ENCODE measurements at places on chromosomes 11 and 22.

DNA sequence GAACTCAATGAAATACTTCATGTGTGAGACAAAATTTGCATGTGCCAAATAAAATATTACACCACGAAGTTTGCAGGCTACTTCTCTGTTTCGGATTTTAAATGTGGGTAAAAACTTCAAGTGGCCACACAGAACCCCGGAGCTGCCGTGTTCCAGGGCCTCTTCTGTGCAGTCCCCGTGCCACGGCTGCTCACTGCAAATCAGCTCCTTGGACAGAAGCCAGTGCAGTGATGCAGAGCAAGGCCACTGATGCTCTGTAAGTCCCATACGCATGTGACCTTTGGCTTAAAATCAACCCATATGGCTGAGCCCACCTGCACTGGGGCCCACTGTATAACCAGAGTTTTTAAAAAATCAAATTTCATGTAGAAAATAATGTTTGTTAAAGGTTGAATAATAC, 1309.4 kb downstream of the TBC1D22A start:
- no peak for DNase-seq

DNA sequence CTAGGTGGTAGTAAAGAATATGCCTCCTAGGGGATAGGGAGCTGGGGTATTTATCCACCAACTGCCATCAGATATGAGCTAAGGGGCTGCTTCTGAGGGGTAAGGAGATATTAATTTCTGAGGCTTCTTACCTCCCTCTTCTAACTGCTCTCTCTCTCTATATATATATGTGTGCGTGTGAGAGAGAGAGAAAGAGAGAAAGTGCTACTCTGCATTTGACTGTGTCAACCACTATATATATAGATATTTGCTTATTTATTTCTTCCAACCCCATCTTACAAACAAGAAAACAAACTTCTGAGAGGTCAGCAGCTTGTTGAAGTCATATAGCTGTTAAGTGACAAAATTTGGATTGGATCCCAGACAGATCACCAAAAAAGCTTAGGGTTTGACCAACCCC, 5.9 kb upstream of the HEPACAM start:
- DNase-seq, result no peak

- DNase-seq, result no peak
Observed at GRCh38 chr11:68146704-68147474, 25.7 kb upstream of the CHKA start.

DNA sequence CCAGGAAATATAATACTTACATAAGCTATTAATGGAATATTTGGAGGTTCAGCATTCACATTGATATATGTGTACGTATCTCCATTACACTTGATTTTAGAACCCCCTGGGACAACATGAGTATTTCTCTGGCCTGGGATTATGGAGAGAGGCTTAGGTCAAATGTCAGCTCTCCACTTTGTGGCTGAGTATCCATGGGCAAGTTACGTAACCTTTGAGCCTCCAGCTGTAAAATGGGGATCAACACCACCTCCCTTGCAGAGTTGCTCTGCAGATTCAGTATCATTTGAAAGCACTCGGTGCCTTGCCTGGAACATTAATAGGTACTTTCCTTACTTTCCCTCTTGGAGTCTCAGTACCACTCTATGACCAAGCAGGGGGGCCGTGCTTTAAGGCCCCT, 33.2 kb downstream of the C22orf31 start:
- no peak for DNase-seq

- DNase-seq, result no peak
Observed at GRCh38 chr11:11579012-11579988, 42.5 kb downstream of the GALNT18 start.

DNA sequence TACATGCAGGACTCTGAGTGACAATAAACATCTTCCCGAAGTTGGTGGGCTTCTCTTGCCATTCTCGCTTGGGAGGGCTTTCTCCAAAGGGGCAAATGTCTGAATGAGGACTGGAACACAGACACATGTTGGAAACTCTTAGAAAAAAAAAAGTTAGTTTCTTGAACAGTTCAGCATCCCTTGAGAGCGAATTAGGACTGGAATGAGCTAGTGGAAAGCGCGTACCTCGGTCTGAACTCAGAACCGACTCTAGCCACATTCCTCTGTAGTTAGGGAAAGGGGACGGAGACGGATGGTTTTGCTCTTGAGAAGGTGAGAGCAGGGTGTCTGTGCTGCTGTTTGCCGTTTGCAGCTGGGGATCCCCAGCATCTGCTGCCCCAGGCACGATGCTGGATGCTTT, 517.3 kb downstream of the TBC1D22A start:
- DNase-seq, result no peak

GRCh38 chr11:103773059-103773458, 263.4 kb upstream of the DDI1 start:
- no peak for DNase-seq

DNA sequence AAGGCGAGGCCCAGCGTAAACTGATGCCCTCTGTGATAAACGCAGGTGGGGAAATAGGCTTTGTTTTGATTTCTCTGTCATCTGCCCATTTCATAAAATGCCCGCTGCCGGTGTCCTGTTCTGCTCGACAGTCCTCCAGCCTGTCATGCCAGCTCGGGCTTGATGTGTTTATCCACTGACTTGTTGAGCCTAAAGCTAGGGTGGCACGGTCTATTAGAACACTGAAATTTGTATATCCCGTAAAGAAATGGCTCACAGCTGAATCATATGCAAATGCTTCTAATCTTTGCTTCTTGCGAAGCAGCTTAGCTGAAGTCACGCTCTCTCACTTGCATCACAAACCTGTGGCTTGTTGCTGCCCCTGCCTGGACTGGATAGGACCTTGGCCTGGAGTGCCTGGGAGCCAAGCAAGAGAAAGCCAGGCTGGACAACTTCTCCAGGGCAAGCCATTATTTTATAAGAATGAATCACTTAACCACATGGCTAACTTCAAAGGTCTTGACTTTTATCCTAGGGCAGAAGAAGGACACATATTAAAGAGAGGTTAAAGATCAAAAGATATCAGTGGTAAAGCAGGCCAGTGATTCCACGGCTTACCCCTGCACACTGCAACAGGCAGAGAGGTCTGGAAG, 33.1 kb downstream of the EHF start:
- peak; percentile 16 for DNase-seq

GRCh38 chr11:36455658-36456111, 54.4 kb downstream of the TRAF6 start:
- DNase-seq, result no peak

DNA sequence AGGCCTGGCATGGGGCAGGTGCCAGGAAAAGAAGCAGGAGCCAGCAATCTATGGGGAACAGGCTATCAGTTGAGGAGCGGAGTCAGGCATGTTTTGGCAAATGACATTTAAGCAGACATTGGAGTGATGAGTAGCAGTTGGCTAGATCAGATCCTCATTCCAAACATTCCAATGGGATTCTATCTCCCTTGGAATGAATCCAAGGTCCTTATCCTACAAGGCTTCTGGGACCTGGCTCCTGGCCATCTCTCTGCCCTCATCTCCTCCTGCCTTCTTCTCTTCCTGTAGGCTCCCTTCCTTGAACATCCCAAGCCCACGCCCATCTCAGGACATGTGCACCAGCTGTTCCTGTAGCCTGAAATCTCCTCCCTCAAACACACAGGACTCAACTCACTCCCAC, 1074.5 kb downstream of the TBC1D22A start:
- DNase-seq, result no peak

DNA sequence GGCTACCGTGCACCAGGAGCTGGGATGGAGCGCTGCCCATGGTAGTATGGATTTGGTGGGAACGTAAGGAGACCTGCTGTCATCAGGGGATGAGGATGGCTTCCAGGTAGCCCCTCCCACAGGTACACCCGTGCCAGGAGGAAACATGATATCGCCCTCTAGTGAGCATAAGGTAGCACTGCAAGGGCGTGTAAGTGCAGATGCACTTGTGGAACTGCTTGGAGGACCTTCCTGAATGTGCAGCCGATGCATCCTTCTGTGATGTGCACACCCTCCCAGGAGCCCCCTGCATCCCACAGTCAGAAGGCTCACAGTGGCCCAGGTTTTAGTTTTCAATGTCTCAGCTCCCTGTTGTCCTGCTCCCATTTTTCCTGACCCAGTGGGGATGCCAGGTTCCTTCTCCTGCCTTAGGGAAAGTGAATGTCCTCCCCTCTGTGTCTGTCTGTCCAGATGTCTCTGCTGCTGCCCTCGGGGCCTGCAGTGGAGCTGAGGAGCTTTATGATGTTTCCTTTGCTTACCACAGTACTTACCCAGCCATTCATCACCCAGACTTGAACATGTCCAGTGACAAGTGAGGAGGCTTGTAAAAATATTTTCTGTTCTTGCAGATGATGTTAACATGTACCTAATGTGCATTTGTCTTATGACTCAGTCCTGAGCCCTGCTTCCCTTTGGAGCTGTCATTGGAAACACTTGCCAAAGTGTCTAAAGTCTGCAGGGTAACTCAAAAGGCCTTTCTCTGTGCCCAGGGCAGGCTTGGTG, 49.2 kb downstream of the DBX1 start:
- DNase-seq, result peak; percentile 26

DNA sequence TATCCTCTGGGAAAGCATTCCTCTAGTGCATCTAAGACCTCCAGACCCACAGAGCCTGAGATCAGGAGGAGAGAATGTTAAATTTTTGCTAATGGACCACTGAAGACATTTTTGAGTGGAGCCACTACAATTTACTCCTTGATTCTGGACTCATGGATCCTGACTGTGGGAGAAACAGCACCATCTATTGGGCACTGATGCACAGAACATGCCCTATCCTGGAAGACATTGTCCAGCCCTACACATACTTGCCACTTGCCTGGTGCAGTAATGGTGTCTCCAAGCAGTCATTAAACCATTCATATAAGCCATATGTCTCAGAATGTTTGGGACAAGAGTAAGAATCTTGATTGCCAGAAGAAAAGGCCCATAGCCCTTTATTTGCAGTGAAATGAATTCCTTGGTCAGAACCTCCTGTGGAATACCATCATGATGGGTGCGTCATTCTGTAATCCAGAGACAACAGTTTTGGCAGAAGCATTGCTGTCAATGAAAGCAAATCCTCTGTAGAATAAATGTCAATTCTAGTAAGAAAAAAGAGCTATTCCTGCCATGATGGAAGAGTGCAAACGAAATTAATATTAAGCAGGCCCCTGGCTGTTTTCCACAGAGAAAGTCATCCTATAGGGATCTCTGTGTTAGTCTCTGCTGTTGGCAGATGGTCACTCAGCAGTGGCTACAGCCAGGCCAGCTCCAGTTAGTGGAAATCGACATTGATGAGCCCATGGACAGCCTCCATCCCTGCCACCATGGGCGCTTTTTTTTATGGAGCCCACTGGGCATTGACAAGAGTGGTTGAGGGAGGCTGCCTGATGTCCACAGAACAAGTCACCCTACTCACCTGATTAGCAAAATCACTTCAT, 43.5 kb downstream of the GGTLC2 start:
- DNase-seq, result no peak

DNA sequence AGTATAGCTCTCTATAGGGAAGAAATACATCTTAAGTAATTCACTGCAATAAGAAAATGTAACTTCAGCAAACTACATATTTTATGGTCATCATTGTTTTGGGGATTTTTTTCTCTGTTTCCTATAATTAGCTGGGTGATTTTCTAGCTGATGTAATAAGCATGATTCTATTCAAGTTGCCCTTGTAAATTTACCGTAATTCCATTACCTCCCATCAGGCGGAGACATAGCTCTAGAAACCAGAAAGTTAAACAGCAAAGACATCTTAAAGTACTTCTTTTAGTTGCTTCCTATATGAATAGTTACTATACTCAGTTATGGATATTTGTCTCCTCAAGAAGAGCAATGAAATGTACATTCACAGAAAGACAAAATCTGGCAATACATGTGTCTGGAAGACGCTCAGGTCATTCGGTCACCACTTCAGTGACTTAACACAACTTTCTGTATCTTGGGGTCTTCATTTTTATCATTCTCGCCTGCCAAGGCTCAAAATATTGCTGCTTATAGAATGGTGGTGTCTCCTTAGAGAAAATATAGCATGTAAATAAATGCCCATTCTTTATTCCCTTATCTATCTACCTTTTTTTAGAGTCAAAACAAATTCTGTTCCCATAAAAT, 239.9 kb upstream of the ZC3H12C start:
- no peak for DNase-seq

GRCh38 chr11:35907648-35908431, 36.0 kb upstream of the LDLRAD3 start:
- no peak for DNase-seq

DNA sequence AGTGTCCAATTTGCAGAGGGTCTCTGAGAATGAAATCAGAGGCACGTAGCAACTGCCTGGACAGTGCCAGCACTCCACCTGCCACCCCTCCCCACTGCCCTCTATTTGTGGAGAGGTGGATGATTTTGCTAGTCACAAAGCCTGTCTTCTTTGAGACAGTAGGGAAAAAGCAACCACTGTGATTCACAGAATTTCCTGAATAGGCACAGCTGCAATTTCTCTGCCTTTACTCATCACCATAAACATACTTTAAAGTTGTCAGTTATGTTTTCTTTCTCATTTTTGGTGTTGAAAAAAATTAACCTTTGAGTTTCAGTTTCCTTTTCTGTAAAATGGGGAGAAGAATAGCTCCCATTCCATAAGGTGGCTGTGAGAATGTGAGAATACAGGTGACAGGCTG, 134.3 kb downstream of the TEAD1 start:
- no peak for DNase-seq

DNA sequence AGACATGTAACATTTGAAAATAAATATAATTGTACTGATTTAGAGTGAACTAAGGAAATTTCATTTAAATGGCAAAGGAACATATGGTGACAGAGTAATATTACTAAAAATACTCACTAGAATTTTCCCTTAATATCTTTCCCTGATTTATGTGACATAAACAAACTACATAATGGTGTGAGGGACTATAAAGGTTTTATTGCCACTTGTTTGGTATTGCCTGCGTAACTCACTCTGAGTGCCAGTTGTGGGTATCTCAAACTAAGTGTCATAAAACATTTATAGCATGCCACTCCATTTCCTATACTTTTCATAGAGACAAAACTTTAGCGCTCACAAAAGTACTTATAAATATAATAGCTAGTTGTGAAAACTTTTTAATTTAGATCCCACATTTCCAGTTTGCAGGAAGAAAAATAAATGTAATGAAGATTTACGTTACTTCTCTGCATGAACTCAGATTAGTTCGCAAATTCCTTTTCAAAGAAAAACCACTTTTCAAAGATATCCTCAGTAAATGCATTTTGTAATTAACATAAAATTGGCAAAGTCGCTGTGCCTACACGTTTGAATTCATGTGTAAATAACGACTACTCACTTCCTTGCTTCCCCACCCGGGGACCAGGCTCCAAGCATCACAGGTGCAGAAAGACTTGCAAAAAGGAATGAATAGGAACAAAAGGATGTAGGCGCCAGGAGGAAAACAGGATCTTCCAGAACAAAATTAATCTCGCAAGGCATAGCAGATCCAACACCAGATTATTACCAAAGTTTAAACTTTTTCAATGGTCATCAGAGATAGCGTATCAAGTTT, 1.6 kb upstream of the QSER1 start:
- no peak for DNase-seq

- DNase-seq, result no peak
Observed at GRCh38 chr22:39941601-39942000, 18.6 kb upstream of the TMA7B start.

DNA sequence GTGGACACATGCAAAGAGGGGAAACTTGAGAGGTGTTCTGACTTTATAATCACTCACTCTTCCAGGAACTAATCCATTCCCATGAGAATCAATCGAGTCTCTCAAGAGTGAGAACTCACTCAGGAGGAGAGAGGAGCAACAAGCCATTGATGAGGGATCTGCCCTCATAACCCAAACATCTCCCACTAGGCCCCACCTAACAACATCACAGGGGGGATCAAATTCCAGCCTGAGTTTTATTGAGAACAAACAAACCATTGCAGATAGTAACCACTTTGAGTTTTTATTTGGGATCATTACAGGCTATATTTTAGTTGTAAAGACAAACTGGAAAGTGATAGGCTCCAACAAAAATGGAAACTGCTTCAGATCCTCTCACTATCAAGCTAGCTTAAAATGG, 328.8 kb upstream of the CTSC start:
- no peak for DNase-seq
